ENCODE measurements at places on chromosomes 3 and 15. TPM values are rescaled to one million over a fixed set of nuclear protein-coding genes. Genes with fewer than 3 reads are reported as not detected.

DNA sequence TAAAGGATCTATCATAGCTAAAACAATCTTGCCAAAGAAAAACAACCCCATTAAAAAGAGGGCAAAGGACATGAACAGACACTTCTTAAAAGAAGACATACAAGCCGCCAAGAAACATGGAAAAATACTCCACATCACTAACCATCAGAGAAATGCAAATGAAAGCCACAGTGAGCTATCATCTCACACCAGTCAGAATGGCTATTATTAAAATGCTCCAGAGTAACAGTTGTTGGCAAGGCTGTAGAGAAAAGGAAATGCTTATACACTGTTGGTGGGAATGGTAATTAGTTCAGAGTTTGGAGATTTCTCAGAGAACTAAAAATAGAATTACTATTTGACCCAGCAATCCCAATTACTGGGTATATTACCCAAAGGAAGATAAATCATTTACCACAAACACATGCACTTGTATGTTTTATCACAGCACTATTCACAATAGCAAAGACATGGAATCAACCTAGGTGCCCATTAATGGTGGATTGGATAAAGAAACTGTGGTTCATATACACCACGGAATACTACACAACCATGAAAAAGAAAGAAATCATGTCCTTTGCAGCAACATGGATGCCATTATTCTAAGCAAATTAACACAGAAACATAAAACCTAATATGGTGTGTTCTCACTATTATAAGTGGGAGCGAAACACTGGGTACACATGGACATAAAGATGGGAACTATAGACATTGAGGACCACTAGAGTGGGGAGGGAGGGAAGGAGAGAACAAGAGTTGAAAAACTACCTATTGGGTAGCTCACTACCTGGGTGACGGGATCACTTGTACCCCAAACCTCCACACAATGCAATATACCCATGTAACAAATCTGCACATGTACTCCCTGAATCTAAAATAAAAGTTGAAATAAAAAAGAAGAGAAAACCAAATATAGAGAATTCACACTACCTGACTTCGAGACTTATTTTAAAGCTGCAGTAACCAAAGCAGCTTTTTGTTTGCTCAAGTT is 32.6 kb downstream of the ITGA11 start:
- H3K4me3 ChIP-seq, result no peak overlapping the region
- no peak overlapping the region for H3K27ac ChIP-seq
- DNase-seq, result no peak
- no peaks in the 10 kb centered on the region for H3K27me3 ChIP-seq

GRCh38 chr15:85329561-85330422 is 50.6 kb upstream of the AKAP13 start:
- no peaks in the 10 kb centered on the region for H3K36me3 ChIP-seq
- H3K27ac ChIP-seq, result peak overlapping the region; percentile 91
- peak overlapping the region; percentile 53 for H3K4me3 ChIP-seq
- peaks cover 37% of the 10 kb centered on the region for H3K4me1 ChIP-seq
- H3K27me3 ChIP-seq, result no peaks in the 10 kb centered on the region
- no peak for DNase-seq

GRCh38 chr3:88000853-88001252 is 58.0 kb downstream of the CGGBP1 start:
- no peak overlapping the region for H3K27ac ChIP-seq
- peak overlapping the region; percentile 30 for H3K4me3 ChIP-seq
- DNase-seq, result no peak
- no peaks in the 10 kb centered on the region for H3K4me1 ChIP-seq
- no peaks in the 10 kb centered on the region for H3K36me3 ChIP-seq

DNA sequence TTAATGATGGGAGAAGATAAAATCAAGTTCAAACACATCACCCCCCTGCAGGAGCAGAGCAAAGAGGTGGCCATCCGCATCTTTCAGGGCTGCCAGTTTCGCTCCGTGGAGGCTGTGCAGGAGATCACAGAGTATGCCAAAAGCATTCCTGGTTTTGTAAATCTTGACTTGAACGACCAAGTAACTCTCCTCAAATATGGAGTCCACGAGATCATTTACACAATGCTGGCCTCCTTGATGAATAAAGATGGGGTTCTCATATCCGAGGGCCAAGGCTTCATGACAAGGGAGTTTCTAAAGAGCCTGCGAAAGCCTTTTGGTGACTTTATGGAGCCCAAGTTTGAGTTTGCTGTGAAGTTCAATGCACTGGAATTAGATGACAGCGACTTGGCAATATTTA is 67.5 kb upstream of the TSEN2 start:
- no peaks in the 10 kb centered on the region for H3K36me3 ChIP-seq
- no peak for DNase-seq
- peaks cover 9% of the 10 kb centered on the region for H3K4me1 ChIP-seq
- no peak overlapping the region for H3K4me3 ChIP-seq
- no peaks in the 10 kb centered on the region for H3K27me3 ChIP-seq

- H3K4me1 ChIP-seq, result no peaks in the 10 kb centered on the region
- H3K27ac ChIP-seq, result no peak overlapping the region
- no peak overlapping the region for H3K4me3 ChIP-seq
- H3K36me3 ChIP-seq, result no peaks in the 10 kb centered on the region
These were observed 2.3 kb downstream of the IL5RA start for GRCh38 chr3:3107858-3108257.

DNA sequence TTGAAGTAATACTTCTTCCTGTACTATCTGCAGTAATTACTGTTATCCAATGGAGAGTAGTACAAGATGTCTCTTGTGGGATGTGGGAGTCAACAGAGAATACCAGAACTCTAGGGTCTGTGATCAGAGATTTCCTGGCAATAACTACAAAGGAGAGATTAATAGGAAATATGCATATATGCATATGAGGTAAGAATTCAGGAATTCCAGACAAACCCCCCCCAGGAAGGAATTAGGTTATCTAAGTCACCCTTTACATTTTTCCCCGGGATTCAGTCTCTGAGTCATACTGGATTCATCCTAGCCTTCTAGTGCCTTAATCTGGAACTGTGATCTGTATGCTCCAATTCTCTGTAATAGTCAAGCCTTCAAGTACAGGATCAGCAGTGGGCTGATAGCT is 49.4 kb downstream of the GTF2E1 start:
- H3K4me3 ChIP-seq, result no peak overlapping the region
- H3K4me1 ChIP-seq, result no peaks in the 10 kb centered on the region
- no peak for DNase-seq
- H3K36me3 ChIP-seq, result no peaks in the 10 kb centered on the region
- no peaks in the 10 kb centered on the region for H3K27me3 ChIP-seq

DNA sequence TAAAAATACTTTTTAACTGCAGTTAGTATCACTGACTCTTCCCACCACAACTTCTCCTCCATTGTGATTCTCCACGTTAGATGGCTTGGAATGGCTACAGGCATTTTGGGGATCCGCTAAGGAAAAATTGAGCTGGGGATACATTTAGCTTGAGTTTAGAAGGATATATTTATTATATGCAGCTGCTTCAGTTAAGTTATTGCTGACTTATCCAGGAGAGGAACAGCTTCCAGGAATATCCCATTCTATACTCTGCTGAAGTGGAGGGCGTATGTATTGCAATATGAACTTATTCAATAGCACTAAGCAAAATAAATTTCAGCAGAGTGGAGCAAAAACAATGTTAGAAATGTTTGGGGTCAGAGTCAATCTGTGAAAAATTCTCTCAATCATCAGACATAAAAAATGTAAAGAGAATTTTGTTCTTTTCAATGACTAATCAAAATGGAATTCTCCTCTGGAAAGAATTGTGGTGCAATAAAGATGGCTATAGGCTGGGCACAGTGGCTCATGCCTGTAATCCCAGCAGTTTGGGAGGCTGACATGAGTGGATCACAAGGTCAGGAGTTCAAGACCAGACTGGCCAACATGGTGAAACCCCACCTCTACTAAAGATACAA is 84.7 kb downstream of the NCEH1 start:
- H3K36me3 ChIP-seq, result no peaks in the 10 kb centered on the region
- peaks cover 22% of the 10 kb centered on the region for H3K4me1 ChIP-seq

DNA sequence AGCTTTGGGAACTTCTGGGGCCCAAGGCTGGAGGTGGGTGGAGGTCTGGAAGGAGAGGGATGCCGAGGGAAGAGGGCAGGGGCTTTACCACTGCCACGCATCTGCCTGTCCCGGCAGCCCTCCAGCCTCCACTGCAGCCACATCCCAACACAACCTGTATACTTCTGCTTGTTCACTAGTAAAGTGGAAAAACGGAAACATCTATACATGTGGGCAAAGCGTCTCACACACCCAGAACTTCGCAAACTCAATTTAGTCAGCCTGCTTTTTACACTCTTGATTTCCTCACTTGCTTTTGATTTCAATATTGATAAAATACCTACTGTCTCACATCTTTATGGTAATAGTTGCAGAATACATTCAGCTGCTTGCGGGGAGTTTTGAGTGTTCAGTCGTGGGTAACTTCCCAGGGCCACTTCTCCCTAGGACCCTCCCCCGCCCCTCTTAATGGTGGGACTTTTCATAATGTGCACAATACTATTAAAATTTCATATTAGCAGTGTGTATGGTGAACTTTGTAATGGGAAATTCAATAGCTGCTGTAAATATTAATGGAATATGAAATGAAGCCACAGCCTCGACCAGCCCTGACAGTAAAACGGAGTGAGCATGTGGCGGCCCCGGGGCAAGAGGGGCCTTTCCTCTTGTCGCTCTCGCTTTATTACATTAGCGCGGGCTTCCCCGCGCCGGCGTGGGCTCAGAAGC is 85.2 kb downstream of the NR2F2 start:
- no peak overlapping the region for H3K4me3 ChIP-seq
- no peak overlapping the region for H3K27ac ChIP-seq
- peaks cover 98% of the 10 kb centered on the region for H3K27me3 ChIP-seq
- peaks cover 16% of the 10 kb centered on the region for H3K4me1 ChIP-seq

- H3K27ac ChIP-seq, result peak overlapping the region; percentile 96
- H3K36me3 ChIP-seq, result no peaks in the 10 kb centered on the region
- no peak overlapping the region for H3K4me3 ChIP-seq
These were observed 59.5 kb upstream of the RYK start for GRCh38 chr3:134309987-134310700.

- H3K27ac ChIP-seq, result no peak overlapping the region
- no peak for DNase-seq
- no peak overlapping the region for H3K4me3 ChIP-seq
- no peaks in the 10 kb centered on the region for H3K27me3 ChIP-seq
- no peaks in the 10 kb centered on the region for H3K4me1 ChIP-seq
These were observed 242.0 kb downstream of the EDEM1 start for GRCh38 chr3:5429517-5429890.

- H3K27ac ChIP-seq, result no peak overlapping the region
- no peak for DNase-seq
- peaks cover 40% of the 10 kb centered on the region for H3K36me3 ChIP-seq
- peaks cover 13% of the 10 kb centered on the region for H3K4me1 ChIP-seq
These were observed 18.4 kb downstream of the GOLGB1 start for GRCh38 chr3:121730940-121731687.

GRCh38 chr3:147645761-147646160 is 236.6 kb downstream of the ZIC1 start:
- H3K27ac ChIP-seq, result no peak overlapping the region
- no peaks in the 10 kb centered on the region for H3K27me3 ChIP-seq
- H3K4me3 ChIP-seq, result no peak overlapping the region
- DNase-seq, result no peak
- H3K36me3 ChIP-seq, result no peaks in the 10 kb centered on the region

GRCh38 chr3:24225385-24225950 is 269.2 kb downstream of the THRB start:
- no peak overlapping the region for H3K4me3 ChIP-seq
- peaks cover 22% of the 10 kb centered on the region for H3K4me1 ChIP-seq
- no peak for DNase-seq
- no peak overlapping the region for H3K27ac ChIP-seq
- no peaks in the 10 kb centered on the region for H3K27me3 ChIP-seq
- no peaks in the 10 kb centered on the region for H3K36me3 ChIP-seq

- no peak overlapping the region for H3K4me3 ChIP-seq
- H3K4me1 ChIP-seq, result peaks cover 14% of the 10 kb centered on the region
- H3K27me3 ChIP-seq, result no peaks in the 10 kb centered on the region
- H3K27ac ChIP-seq, result no peak overlapping the region
- H3K36me3 ChIP-seq, result no peaks in the 10 kb centered on the region
These were observed 78.0 kb upstream of the MBNL1 start for GRCh38 chr3:152190636-152191183.

DNA sequence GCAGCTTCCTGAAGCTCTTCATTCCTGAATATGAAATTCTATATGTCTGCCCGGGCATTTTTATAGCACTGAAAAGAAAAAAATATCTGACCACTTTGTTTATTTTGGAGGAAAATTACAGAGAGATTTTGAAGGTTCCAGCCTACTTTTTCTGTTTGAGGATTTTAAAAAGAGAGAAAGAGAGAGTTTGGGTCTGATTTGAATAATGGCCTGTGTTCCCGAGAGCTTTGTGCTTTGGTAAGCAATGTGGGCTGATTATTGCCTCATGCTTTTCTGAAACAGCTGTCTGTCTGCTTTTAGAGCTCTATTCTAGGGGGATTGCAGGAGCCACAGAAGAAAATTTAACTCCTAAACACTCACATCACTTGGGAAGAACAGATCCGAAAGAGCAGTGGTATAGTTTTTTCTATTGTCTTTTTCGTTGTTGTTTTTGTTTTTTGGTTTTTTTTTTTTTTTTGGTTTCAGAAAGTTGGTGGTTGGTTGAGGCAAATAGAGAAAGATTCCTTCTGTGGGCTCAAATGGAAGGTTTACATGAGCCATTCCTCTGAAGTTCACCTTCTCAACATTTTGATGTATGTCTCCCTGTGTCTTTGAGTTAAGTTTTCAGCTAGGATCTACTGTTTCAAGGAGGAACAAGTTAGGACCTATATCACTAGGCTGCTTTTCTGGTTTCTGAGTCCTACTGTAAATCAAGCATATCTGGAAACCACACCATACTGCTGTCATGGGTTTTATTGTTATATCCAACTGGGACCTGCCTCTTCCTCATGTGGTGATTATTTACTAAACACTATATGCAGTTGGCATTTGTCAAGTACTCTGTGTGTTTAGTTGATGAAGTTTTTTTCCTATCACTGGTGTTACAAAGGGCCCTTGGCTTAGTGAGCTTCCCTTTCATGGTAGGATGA is 178.9 kb downstream of the KCNMB2 start:
- DNase-seq, result no peak
- H3K4me3 ChIP-seq, result no peak overlapping the region
- H3K36me3 ChIP-seq, result no peaks in the 10 kb centered on the region
- no peaks in the 10 kb centered on the region for H3K27me3 ChIP-seq

Gene C3orf85
- total RNA-seq, result not detected

Gene FGF7
- total RNA-seq, result 24.2 TPM

Gene STXBP5L
- not detected for total RNA-seq

Gene KATNBL1
- 44.1 TPM for total RNA-seq

Gene TLR9
- 1.0 TPM for total RNA-seq

Gene HESX1
- total RNA-seq, result 0.86 TPM

Gene GRK7
- not detected for total RNA-seq

Gene PPP4R2
- 65.7 TPM for total RNA-seq

Gene MKRN2
- total RNA-seq, result 21.7 TPM

Data from lower lobe of right lung (tissue), 2 donors.